Lung (tissue), 17 donors: ENCODE measurements at places on chromosomes 2 and 18.
A peak's percentile ranks its signal among the peaks of the same experiment; 100 is the strongest.

DNA sequence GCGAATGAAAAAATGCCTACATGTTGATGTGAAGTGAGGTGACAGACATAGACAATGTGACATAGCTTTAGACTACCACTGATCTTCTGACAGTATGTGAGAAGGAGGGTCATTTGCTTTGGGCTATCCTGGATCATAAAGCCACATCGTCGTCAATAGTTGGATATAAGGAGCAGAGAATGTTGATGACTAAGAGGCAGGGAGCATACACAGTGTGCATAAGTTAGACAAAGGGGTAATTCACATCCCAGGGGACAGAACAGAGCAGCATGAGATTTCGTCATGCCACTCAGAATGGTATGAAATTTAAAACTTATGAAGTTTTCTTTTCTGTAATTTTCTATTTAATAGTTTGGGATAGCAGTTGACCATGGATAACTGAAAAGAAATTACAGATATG is 403.2 kb downstream of the DSC3 start:
- H3K27me3 ChIP-seq = no peaks in the 10 kb centered on the region
- H3K27ac ChIP-seq = no peak overlapping the region
- H3K4me3 ChIP-seq = no peak overlapping the region
- H3K36me3 ChIP-seq = no peaks in the 10 kb centered on the region
- no peaks in the 10 kb centered on the region for H3K4me1 ChIP-seq
- no peak for DNase-seq

DNA sequence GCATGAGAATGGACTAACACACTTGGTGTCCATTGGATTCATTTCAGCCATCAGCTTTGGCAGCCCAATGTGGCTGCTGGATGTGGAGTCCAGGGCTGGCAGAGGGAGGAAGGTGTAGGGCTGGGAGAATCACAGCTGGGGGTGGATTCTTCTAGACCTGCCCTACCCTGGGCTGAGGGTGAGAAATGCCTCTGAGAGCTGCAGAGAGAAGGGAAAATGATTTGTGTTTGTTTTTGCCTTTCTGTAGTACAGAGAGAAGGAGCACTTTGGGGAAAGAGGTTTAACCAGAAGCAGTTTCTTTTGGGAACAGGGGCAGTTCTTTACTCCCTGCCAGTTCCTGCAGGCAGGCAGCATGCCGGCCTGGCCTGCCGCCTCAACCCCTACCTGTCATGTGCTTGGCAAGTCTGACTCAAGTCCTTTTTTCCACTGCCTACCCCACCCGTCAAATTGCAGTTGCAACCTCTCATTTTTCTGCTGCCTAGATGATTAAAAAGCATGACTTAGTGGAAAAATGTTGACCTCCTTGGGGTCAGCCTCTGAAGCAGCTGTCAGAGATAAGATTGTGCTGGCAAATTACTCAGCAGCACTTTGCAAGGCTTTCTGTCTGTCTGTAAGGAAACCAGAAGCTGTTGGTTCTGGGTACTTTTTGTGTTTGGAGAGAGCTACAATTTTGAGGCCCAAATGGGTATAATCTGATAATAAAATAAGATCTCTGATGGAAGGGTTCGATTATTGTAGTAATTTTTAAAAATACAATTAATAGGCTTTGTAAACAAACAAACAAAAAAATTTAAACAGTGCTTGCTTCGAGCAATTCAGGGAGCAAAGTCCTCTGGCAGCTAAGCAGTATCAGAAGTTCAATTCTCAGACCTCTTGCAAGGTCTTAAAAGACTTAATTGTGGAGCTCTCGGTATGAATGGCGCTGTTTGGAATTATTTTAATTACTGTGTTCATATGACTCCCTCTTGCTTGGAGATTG is 21.7 kb downstream of the LBH start:
- peaks cover 5% of the 10 kb centered on the region for H3K36me3 ChIP-seq
- DNase-seq = peak; percentile 68
- no peak overlapping the region for H3K4me3 ChIP-seq
- peak overlapping the region; percentile 89 for H3K27ac ChIP-seq
- no peaks in the 10 kb centered on the region for H3K27me3 ChIP-seq

DNA sequence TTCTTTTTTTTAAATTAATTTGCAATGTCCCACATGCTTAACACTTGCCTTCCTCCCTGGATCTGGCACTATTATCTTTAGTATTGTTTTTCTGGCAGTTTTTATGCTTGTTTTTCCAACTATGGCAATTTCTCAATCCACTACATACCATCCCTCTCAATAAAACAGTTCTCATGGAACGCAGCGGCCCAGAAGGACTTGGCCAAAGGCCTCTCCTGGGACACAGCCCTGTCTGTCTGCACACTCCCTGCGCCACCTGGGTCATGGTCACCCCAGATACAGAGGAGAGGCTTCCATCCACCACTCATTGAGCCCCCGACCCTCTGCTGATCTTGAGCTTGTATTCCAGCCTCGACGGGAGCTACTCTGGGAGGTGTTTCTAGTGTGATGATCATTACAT is 91.2 kb downstream of the TWIST2 start:
- no peak for DNase-seq
- no peaks in the 10 kb centered on the region for H3K27me3 ChIP-seq
- no peak overlapping the region for H3K4me3 ChIP-seq
- no peak overlapping the region for H3K27ac ChIP-seq

DNA sequence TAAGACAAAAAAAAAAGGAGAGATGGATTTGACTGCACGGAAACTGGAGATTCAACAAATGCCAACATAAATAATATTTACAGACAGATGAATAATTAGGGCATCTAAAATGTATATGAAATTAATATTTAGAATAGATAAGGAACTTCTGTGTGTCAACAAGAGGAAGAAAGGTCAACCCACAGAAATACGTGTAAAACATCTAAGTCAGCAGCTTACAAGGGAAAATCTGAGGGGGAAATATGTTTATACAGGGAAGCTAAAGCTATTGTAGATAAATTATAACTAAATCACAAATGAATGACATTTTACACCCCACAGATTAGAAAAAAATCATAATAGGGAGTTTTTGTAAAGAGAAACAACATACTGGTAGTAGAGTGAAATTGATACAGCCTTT is 159.9 kb downstream of the PIEZO2 start:
- DNase-seq = no peak
- H3K36me3 ChIP-seq = peaks cover 8% of the 10 kb centered on the region
- H3K27ac ChIP-seq = no peak overlapping the region
